Activated CD4-positive, alpha-beta T cell treated with anti-CD3 and anti-CD28 coated beads for 36 hours (primary cell): ENCODE measurements at places on chromosomes 11 and 22.

DNA sequence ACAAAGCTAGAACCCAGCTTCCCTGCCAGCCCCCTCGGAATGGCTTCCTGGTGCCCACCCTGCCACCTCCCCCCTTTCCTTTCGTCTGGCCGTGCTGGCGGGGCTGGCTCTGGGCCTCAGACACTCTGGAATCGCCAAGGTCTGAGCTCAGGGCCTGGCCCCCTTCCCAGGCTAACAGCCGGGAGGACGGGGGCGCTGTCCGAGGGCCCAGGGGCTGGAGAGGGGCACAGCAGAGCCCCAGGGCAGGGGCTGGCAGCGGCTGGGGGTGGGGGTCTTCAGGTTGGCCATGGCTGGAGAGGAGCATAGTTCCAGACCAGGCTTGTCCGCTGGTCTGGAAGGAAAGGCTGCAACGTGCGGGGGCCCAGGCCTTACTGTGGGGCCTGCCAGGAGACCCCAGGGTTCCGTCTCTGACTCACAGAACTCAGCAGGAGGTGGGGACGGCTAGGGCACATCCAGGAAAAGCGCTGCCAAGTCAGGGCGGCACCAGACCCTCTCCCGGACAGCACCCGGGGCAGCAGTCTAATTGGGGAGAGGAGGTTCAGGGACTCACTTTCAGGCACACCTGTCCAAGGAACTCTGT is 861 bp upstream of the LTBP3 start:
- no peak for DNase-seq

DNA sequence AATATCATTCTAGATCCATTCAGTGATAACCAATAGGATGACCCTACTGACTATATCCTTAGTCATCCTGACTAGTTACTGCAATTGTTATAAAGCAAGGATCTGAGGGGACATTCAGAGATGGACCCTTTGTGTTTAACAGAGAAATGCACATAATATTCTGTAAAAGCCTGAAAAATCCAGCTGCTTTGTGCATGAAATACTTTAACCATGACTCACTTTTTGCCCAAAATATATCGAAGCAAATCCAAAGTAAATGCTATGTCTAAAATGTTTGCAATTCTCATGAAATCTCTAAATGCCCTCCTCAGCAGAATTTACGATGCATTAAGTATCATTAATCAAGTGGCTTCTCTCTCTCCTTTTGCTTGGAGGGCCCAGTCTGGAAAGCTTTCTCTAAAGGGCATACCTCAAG is 178.8 kb upstream of the MTMR2 start:
- no peak for DNase-seq

GRCh38 chr11:126930091-126930841 is 70.3 kb downstream of the KIRREL3 start:
- no peak for DNase-seq

DNA sequence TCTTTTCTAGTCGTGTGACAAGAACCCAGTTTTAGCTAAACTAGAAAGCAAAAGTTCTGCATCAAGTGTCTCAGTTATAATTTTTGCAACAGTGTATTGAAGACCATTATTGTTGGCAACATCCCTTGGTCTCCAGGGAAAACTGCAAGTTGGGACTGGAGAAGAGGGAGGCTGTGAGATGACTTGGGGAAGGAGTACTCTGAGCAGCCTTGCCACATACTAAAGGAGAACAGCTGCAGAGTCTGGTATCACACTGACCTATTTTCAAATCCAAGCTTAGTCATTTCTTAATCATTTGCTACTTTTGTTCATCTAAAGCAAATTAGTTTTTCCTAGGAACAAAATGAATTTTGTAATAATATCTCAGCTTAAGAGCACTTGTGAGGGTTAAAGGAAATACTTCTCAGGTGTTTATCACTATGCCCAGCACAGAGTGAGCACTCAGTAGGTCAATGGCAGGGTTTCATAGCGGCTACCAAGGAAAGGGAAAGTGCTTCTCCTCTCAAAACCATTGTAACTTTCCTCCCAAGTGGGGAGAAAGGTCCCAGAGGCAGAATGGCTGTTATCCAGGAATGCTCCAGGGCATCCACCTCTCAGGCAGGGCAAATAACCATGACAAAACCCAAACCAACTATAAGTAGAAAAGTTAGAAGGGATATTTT is 247.1 kb downstream of the C11orf87 start:
- no peak for DNase-seq

DNA sequence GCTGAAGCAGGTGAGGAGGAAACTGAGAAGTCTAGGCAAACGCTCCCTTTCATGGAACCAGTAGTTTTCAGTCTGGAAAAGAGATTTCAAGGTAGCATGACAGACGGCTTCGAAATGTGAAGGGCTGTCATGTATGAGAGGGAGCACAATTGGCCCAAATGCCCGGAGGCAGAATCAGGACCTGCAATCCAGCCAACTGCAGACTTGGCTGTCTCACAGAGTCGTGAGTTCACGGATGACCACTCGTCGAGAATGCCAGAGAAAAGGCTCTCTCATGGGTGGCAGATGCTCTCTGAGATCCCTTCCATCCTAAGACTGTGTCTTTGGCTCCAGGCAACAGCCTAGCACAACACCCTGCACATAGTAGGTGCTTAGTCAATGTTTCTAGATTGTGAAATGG is 134.8 kb downstream of the DSCAML1 start:
- no peak for DNase-seq

- DNase-seq: no peak
Observed at GRCh38 chr22:24216541-24217209, 28.2 kb downstream of the GGT5 start.

- no peak for DNase-seq
Observed at GRCh38 chr11:48111891-48112290, 104.7 kb upstream of the OR4B1 start.
